ENCODE measurements at places on chromosomes 6 and 20. TPM values are rescaled to one million over a fixed set of nuclear protein-coding genes. Genes with fewer than 3 reads are reported as not detected.

Gene BEND3
- 2.2 TPM for total RNA-seq

Gene PYGB
- 142 TPM for total RNA-seq

Gene RBM24
- total RNA-seq, result 7.0 TPM

Gene C6orf15
- not detected for total RNA-seq

Gene CALHM6
- total RNA-seq, result 0.89 TPM

Gene ATP6V1G2
- total RNA-seq, result 2.0 TPM

Gene HLA-DRB1
- total RNA-seq, result not detected

Gene OTOR
- total RNA-seq, result not detected

Gene MOXD1
- 44.4 TPM for total RNA-seq

Gene MDN1
- total RNA-seq, result 32.5 TPM

Gene EXOC2
- 40.4 TPM for total RNA-seq

Gene SLC17A4
- not detected for total RNA-seq

Gene RIN2
- 58.7 TPM for total RNA-seq

Gene RBM39
- 378 TPM for total RNA-seq

Gene ORC3
- 30.2 TPM for total RNA-seq

Gene SLC22A16
- not detected for total RNA-seq

Gene ZC2HC1B
- total RNA-seq, result not detected

Gene DPPA5
- total RNA-seq, result not detected

Measured in uterine smooth muscle cell (primary cell).